Activated CD8-positive, alpha-beta T cell treated with anti-CD3 and anti-CD28 coated beads, Interleukin-2, amount 10 ng/mL, durations not matched to agents 7 days and 5 days (primary cell): ENCODE measurements at places on chromosomes 4 and X. TPM values are rescaled to one million over a fixed set of nuclear protein-coding genes. Genes with fewer than 3 reads are reported as not detected.

The NAP1L3 gene
- 0.66 TPM for total RNA-seq

The SRPX gene
- total RNA-seq = 1.2 TPM

The MEPE gene
- not detected for total RNA-seq

The SLC2A9 gene
- total RNA-seq = 1.7 TPM

The PRRG1 gene
- total RNA-seq = not detected

DNA sequence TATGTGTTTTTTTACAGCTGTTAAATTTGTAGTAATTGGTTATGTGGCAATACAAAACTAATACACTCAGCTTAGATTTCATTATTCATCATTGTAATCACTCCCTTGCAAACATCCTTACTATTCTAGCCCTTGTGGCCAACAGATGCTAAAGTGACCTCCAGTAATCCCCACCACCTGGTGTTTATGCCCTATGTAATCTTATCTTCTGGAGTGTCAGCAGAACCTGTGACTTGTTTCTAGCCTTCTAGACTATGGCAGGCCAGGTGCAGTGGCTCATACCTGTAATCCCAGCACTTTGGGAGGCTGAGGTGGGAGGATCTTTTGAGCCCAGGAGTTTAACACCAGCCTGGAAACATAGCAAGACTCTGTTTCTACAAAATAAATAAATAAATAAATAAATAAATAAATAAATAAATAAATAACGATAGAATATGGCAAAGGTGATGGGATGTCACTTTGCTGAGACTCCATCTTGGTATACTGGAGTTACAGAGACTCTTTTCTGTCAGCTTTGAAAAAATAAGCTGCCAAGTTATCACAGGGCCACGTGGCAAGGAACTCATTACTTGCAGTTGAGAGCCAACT is 12.3 kb upstream of the TSR2 start:
- no peak for DNase-seq

DNA sequence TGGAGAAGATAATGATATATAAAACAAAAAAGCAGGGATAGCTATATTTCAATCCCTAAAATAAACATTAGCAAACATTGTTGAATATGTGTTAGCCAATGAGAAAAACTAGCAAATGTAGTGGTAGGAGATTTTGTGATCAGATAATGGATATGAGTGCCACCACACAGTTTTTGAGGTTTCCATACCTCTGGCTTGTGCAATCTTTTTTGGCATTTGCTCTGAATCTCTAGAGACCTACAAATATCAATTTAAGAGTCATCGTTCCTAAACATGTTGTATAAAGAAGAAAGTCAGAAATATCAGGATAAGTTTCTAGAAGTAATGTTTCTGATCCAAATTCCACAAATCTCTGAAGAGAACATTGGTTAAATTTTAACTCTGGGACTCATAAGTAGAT is 308.7 kb downstream of the PDGFC start:
- no peak for DNase-seq

DNA sequence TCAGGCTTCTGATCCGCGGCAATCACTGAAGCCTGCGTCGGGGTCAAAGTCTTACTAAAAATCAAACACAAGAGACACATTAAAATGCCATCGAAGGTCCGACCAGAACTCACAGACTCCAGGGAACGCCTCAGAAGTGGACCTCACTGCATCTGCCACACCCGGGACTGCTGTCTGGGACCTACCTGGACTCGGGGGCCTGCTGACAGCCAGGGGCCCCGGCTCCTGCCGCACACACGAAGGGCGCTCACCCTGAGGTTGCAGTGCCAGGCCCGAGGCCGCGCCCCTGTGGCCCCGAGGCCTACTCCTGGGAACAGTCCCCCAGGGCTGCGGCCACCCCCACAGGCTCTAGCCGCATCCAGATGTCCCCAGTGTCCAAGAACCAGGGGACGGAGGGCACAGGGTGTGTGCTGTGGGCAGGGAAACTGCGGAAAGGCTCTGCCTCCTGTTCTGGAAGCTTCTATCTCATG is 7.4 kb downstream of the CTBP1 start:
- DNase-seq = no peak

DNA sequence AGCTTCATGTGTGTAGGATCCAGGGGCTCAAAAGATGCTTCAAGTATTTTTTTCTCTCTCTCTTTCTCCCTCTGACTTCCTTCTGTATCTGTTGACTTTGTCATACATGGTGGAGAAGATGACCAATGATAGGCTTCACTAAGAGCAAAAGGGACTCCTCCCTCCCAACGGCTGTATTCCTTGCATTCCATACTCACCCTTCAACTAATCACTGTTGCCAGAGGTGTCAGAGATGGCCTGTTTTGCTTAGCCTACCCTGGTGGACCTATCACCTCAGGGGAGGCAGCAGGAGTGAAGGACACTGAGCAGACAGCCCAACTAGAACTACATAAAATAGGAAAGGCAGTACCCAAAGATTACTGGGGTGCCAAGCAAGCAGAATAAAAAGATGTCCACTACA is 62.2 kb upstream of the C1QTNF7 start:
- no peak for DNase-seq

DNA sequence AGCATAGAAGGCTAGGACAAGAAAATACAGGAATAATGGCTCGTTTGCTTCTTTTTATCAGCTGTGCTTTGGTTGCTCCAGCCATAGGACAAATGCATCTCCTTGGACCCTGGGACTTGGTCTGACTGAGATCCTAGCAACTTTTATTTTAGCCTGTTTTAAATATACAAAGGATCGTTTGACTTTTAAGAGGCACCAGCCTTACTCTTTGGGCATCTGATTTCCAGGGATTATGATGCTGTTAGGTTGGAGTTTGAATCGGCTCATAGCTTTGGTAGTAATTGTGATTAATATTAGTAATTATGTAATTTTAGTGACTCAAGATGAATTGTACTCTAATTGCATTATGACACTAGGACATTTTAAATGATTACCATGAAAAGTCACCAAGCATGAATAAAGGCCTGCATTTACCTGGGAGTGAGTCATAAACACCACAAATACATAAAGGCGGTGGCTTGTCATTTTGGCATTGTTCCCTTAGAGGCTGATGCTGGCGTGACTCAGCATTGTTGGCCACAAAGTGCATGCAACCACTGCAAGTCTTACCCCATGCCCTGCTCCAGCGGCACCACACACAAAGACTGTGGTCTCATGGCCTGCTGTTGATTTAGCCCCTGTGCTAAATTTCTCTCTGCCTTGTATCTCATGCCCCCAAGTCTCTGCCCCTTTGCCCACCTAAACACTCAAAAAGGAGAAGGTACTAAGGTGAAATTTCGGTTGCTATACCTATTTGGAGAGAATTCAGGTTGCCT is 12.4 kb downstream of the GPAT3 start:
- DNase-seq = peak; percentile 83

GRCh38 chr4:142596121-142596520 is 250.0 kb downstream of the INPP4B start:
- DNase-seq = no peak

DNA sequence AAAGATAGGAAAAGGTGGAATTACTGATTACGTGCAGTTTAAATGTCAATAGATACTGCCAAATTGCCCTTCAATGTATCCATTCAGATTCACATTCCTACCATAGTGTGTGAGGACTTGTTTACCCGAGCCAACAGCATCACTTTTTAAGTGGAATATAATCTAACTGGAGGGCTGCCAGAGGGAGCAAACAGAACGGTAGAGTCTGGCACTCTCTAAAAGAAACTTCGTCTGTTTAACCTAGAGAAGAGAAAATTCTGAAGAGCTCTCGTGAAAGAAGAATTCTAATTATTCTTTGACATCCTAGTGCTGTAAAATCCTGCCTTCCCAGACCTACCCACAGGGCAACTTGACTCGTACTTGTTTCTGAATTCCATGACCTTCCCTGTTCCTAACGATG is 23.2 kb downstream of the SMIM43 start:
- DNase-seq = no peak

GRCh38 chrX:119036107-119037029 is 36.4 kb upstream of the CT47C1 start:
- no peak for DNase-seq

DNA sequence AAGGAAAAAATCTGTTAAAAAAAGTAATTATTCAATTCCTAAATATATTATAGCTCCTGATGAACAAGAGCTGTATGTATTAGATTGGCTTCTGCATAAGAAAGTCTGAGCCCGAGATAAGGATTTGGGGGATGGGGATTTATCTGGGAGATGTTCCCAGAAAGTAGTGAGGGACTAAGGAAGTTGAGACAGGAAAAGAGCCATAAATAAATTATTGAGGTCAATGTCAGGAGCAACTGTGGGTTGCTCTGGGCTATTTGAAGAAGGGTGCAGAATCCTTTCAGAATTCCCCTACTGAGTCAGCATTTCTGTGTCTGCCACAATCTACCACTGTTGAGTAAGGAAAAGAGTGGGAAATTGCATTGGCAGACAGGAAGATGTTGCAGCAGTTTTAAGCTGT is 3.1 kb upstream of the TDO2 start:
- no peak for DNase-seq

GRCh38 chr4:136025540-136025939 is 1506.8 kb downstream of the PCDH18 start:
- no peak for DNase-seq

DNA sequence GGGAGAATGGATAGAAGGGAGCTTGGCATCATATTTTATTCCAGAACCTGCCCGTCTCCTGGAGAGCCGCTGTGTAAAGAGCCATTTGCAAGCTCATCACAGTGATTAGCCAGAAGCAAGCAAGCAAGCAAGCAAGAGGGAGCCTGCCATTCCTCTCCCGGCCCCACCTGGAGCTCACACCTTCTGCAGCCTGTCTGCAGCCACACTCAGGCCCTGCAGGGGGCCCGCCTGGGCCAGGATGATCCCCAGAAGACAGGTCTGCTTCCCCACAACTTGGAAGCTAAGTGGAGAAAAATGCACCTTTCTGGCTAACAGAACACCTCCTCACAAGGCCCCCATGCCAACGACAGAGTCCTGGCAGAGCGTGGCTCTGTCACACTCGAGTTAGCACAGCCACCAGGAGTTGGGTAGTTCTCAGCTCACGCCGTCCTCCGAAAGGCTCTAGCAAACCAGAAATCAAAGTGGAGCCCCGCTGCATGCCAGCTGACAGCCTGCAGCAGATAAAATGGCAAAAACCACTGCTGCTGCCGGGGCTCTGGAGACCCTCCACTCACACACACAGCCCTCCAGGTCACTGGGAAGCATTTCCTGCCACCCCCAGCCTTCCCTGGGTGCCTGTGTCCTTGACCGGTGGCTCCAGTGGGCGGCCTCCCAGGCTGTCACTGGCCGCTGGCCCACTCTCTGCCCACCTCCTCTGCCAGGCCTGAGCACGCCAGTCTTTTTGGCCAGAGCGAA is 54.9 kb downstream of the DCTD start:
- DNase-seq = no peak

GRCh38 chr4:117768610-117769009 is 265.7 kb upstream of the NDST3 start:
- DNase-seq = no peak

- DNase-seq = peak; percentile 37
Observed at GRCh38 chr4:121951521-121952110, at the start of gene TRPC3. TSS of gene TRPC3 (minus strand) at chr4:121952060. CDS start at chr4:121951680, 380 bp downstream.

- DNase-seq = no peak
Observed at GRCh38 chr4:169117591-169118081, 107.6 kb upstream of the CBR4 start.

DNA sequence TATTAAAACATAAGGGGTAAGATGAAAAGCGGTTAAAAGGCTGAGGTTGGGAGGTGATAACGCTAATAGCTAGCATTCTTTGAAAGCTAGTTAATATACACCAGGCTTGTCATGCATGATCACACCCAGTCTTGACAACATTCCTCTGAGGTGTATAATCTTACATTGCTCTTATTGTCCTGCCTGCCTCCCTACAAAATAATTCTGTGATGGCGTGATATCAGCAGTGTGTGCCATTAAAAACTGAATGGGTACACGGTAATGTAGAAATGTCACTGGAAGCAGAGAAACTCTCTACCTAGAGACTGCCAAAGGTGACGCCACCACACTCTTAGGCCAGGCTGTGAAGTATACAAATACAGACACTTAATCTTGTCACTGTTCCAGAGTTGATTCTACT is 68.1 kb downstream of the DIAPH2 start:
- DNase-seq = no peak
